ENCODE measurements at places on chromosomes 12 and 14.
A peak's percentile ranks its signal among the peaks of the same experiment; 100 is the strongest.

DNA sequence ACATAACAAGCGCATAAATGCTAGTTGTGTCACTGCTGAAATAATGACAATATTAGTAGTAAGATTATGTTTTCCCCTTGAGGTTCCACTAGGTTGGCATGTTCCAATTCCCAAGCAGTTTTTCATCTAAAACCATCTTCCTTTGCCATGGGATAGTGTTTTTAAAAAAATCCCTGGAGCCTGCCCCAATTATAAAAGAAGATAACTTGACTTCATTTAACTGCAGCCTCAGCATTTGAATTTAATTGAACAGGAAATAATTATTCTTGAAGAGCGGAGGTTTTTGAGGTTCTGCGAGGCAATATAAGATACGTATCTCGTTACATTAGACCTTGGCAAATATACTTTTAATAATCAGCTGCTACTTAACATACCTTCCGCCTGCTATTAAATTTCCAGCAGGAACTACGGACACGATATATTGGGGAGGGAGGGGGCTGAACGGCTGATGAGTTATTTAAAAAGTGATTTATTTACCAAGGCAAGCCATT is 65.2 kb upstream of the HSPB8 start:
- no peak for DNase-seq

DNA sequence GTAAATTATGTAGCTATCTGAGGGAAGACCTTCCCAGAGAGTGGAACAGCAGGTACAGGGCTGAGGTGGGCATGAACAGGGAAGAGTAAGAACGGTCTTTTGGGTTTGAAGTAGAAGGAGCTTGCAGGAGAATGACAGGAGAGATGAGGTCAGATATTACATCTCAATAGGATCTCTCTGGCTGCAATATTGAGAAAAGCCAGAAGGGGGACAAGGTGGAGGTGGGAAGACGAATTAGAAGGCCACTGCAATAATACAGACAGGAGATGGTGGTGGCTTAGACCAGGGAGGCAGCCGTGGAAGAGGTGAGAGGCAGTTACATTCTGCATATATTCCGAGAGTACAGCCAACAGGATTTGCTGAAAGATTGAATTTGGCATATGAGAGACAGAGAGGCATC is 310.2 kb downstream of the APAF1 start:
- DNase-seq = peak; percentile 6

DNA sequence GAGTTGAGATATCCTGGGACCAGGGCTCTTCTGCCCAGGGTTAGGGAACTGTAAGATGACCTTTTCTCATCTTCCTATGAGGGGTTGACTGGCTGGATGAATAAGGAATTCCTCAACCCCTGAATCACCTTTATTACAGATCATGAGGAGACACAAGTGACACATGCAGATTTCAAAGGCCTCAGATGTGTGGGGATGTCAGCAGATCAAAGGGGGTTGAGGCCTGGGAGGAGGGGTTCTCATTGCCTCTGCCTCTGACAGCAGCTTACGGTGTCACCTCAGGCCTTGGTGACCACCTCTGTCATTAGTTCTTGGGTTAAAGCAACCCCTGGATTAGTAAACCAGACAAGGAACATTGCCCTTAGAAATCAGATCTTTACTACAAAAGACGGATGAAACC is 2.1 kb upstream of the KRT72 start:
- DNase-seq = no peak

DNA sequence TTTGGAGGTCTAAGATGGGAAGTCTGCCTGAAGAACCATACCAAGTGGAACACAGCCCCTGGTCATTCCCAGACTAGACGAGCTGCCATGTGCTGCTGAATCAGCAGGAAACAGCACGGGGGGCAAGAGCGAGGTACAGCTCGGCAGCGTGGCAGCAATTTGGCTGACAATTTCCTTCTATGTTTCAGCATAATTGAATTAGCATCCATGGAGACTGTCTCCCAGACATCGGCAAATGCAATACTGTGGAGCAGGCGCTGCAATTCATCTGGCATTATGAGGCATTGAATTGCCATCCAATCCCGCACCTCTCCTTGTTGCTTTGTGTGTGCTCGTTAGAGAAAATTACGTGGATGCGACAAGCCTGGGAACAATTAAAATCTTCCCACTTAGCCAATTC is 46.0 kb upstream of the CCDC60 start:
- no peak for DNase-seq

DNA sequence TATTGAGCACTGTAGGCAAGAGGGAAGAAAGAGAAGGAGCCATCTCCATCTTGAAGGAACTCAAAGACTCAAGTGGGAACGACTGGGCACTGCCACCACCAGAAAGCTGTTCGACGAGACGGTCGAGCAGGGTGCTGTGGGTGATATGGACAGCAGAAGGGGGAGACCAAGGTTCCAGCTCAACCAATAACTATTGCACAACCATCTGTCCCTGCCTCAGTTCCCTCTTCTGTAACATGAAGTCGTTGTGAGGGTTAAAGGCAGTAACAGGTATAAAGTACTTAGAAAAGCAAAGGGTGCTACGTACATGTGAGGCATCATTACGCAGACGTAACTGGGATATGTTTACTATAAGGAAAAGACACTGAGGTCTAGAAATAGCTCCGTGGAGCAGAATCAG is 13.9 kb upstream of the BDKRB1 start:
- DNase-seq = no peak

DNA sequence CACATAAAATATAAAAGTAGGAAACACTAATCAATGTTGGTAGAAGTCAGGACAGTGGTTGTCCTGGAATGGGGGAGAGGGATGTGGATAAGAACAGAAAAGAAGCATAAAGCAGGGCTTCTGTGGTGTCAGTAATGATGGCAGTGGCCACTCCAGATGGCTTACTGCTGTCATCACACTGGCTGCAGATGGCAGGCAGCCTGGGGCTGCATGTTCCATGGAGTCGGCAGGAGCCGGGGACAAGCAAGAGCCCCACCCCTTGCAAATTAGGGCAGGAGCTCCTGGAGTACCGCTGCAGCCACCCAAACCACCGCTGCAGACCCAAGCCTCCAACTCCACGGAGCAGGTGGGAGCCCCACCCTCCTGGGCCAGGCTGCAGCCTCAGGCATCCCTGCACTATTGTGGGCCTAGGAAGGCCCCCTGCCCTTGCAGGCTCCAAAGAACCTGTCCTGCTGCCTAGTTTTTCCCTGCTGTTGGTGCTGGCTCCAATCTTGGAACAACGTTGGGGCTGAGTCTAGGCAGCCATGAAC is 28.8 kb upstream of the SLC5A8 start:
- DNase-seq = no peak

DNA sequence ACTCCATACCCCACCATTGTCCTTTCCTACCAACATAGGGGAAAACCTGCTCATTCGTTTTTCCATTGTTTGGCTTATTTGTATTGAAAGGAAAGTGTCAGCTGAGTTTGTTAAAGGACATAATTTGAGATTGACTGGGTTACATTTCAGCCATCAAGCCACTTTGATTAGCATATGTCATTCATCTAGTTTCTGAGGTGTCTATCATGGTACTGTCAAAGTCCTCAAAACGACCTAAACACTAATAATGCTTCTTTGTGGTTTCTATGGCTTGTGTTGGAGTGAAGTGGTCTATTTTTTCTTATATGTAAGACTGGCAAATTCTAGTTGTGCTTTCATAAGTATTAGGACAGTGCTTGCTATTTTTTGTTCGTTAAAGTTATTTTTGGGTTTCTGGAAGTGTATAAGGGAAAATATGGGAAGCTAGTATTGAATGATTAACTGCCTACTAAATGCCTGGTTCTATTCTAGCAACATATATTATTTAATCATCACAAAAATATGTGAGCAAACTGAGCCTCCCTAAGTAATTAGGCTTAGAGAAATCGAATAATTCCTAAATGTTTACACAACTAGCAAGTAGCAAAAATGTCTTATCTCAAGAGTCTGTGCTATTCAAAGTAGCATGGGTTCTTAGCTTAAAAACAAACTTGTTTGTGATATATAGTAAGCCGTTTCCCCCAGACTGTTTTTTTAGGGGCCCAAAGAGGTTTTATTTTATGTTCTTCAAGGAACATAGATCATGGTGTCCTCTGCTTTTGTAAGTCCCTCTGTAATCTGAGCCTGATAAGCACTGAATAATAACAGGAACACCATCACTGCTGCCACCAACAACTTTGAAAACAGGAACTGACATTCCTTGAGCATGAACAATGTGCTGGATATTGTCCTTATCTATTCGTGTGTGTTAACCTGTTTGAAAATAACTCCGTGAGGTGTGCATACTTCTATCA is 67.1 kb downstream of the DERA start:
- DNase-seq = no peak

Data from NCI-H526 treated with DMSO at 0.1 percent for 48 hours (cell line).